IPS-NIHi11 (cell line): ENCODE measurements at places on chromosomes 1 and 21.

- no peak for DNase-seq
Observed at GRCh38 chr1:200850554-200850953, 22.2 kb upstream of the GPR25 start.

- DNase-seq = no peak
Observed at GRCh38 chr1:222239130-222239529, 308.8 kb downstream of the HHIPL2 start.

DNA sequence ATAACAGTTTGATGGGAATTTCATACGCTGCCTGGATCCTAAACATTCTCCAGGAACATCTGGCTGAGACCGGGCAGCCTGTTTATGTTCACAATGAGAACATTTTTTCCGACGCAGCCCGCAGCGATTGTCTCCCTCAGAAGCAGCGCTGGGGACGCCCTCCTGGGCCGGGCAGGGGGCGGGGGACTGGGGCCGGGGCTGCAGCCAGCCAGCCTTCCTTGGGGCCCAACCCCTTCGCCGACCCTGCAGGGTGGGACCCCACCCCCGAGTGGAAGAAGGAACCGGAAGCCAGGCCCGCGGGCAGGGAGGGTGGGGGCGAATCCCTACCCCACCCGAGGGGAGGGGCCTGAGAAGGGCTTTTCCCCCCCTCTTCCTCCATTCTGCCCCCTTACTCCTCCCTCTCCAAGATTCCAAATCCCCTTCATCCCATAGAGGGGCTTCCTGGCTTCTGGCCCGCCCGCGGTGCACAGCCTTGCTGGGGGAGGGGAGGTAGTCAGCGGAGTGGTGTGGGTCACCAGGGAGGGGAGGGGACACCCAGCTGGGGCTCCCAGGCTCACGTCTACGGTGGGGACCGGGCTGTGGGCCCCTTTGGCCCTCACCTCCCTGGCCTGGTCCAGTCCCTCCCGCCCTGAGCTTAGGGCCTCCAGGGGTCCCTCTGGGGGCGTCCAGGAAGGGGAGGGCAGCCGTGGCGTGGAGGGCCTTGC, 60.6 kb downstream of the WNT9A start:
- DNase-seq = peak; percentile 83

DNA sequence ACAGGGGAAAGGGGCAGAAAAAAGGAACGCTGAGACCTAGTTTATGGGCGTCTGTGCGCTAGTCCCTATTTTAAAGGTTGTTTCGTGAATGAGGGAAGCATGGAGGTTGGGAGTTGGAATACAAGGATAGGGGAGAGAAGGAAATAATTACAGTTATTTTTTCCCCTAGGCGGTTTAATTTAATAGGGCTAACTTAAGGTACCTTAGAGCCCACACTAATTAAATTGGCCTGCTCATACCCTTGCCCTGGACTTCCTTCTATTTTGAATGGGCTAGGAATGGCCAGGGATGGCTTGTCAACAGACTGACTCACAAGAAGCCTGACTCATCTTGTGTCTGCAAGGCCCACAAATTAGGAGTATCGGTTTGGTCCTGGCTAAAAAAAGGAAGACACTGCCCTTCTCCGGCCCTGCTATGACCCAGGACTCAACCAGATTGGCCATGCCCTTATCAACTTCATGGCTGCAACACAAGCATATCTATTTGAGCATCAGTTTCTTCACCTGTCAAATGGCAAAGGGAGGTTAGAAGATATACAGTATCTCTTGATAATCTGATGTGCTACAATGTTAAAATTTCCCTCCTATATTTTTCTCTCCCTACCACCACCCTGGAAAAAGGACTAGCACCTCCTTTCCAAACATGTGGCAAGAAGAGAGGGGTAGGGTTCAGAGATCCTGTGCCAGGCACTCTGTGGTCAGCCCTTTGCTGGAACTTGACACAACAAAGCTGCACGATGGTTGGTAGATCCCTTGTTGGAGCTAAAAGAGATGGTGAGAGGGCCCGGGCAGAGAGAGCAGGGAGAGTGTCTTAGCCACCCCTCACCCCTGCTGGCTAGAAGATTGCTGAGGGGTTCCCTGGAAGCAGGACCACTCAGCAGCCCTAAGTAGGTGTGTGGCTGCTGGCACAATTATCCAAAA, 2.2 kb upstream of the SSBP3 start:
- DNase-seq = no peak

DNA sequence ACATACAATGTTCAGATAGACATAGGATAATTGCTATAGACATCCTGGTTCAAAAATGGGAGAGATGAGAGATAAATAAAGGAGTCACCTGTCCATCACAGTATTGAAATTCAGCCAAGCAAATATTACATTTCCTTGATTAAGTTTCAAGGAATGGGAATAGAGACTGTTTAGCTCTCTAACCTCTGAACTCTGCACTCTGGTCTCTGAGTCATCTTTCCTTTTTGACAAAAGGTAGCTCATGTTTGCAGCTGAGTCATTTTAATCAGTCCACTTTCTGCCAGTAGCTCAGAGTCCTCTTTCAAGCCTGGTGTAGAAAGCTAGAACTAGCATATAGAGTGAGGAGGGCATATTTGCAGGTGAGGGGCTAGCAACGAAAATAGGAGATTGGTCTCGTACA, 51.4 kb upstream of the GJA8 start:
- DNase-seq = no peak

- DNase-seq = no peak
Observed at GRCh38 chr1:45870500-45870899, 67.1 kb downstream of the MAST2 start.

DNA sequence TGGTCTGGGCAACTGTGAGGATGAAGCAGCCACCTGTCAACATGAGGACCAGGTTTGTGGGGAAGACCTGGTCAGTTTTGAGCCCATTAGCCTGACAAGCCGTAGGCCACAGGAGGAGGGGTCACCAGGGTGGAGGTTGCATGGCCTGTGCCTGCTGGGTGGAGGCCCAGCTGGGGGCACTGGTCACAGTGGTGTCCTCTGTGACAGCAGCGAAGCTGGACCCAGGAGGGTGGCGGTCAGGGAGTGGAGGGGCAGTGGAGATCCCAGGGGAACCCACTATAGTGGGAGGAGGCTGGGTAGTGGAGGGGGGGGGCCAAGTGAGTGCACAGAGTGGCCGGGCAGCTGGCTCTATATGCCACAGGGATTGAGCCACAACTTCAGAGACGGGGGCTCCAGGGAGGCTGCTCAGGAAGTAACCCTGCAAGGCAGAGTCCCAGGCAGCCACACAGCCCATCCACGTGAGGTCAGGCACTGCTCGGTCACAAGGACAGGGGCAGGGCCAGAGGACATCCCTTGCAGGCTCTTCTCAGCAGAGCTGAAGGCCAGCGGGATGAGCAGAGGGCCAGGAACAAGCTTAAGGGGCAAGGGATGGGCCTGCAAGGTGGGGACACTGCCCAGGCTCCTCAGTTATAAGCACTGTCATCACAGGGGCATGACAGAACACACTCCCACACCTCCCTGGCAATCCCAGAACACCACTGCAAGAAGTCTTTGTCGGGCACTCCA, 2.3 kb upstream of the C1orf35 start:
- DNase-seq = no peak

DNA sequence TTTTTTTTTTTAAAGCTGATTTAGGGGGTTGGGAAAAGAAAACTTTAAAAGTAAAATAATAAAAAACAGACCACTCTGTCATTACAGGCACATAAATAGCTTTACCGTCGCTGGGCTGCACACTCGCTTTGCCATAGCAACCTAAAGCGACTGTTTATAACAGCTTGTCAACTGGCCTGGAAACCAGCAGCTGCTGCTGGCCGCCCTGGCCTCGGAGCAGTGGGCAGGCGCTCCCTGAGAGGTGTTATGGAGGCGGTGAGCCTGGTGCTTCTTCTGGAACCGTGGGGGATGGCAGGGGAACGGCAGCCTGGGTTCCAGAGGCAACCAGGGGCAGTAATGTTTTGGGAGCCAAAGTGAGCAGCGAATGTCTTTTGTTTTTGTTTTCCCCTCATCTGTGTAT, 45.7 kb downstream of the ATP2B4 start:
- no peak for DNase-seq

GRCh38 chr1:39646232-39647081, 7.0 kb upstream of the HEYL start:
- DNase-seq = peak; percentile 46

DNA sequence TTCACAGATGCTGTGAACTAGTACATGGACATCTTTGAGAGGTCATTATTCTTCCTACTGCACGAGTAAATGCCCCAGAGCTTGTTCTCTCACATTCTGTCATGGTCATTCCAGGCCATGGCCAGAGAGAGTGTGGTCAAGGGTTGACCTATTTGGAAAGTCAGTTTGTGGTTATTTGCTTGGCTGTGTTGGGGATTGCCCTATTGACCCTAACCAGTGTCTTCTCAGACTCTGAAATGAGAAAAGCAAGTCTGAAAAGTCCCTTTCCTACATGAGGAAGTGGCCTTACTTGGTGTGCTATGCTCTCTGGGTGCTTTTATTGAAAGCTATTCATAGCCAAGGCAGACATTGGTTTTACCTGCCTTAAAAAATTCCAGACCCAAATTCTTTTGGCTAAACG, 26.6 kb downstream of the CLIC6 start:
- no peak for DNase-seq

GRCh38 chr1:244970744-244971551, 106.6 kb upstream of the HNRNPU start:
- DNase-seq = peak; percentile 51

DNA sequence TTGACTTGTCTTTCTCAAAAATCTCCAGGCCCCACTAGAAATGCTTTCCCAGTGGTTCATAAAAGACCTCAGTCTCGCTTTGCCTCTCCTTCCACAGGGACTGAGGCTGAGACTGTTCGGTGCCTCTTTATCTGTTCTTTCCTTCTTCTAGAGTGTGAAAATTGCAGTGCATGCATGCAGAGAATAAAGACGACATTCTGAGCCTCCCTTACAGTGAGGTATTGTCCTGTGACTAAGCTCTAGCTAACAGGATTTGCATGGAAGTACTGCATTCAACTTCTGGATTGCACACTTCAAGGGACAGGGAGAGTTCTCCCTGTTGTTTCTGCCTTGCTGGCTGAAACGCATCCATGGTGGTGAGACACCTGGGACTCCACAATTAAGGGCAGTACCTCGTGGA, 69.1 kb downstream of the COLGALT2 start:
- DNase-seq = no peak

DNA sequence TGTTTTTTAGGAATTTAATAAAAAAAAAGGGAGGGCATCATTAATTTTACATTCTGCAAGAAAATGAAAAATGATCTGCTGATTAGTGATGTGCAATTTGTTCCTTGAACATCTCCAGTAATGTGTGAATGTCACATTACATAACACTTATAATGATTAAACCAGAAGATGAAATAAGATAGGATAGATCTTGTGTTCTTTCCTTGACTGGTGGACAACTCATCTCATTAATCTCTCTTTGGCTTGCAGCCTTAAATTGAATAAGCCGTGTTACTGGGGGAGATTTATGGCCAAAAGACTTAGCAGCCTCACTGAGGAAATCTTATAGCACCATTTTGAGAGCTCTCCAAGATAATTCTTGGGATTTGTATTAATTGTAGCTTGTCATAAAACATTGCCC, 217.2 kb downstream of the ST6GALNAC3 start:
- DNase-seq = no peak

DNA sequence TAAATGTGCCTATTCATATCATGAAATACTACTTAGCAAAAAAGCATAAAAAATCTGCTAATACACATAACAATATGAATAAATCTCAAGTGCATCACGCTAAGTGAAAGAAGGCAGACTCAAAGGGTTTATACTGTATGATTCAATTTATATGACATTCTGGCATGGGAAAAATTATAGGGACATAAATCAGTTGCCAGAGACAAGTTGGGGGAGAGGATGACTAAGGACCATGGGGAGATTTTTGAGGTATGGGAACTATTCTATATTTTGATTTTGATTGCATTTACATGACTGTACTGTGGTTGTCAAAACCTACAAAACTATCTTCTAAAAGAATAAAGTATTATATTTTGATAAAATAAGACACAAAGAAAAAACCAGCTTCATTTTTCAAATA, 650.3 kb upstream of the NR5A2 start:
- no peak for DNase-seq

GRCh38 chr1:119367432-119368124, 1.0 kb upstream of the HAO2 start:
- peak; percentile 63 for DNase-seq

DNA sequence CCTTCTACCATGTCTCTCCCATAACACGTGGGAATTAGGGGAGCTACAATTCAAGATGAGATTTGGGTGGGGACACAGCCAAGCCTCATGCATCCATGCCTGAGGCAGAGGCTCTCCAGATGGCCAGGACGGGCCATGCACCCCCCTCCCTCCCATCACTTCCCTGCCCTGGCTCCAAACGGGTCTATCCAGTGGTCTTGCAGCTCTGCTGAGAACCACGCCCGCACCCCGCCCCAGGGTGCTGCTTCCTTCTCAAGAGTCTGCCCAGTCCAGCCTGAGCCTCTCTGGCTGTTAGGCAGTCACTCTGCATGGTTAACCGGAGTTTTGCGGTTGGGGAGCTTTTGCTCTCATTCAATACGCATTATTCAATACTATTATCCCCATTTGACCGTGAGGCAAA, 131.5 kb upstream of the TMEM51 start:
- no peak for DNase-seq

GRCh38 chr21:45523411-45524101, 18.7 kb downstream of the SLC19A1 start:
- DNase-seq = no peak

GRCh38 chr1:98410082-98410481, 251.4 kb upstream of the SNX7 start:
- DNase-seq = no peak

DNA sequence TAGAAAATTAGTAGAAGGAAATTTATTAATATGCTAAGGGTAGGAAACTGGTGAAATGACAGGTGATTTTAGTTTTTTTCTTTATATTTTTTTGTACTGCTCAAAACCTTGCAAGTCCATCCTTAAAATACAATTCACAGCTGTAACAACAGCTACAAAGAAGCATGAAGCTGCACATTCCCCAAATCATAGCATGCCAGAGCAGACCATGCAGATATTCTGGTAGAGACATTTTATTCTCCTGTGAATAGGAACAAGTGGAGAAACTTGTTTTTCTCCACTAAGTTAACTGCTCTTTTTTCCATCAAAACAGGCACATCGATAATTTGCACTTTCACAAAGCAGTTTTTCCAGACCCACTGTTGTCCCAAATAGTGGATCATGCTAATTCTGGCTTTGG, 1125.7 kb downstream of the BRINP3 start:
- no peak for DNase-seq

GRCh38 chr1:33072707-33073106, 8.2 kb upstream of the AZIN2 start:
- no peak for DNase-seq

GRCh38 chr1:67977756-67978155, 72.7 kb downstream of the DIRAS3 start:
- no peak for DNase-seq

DNA sequence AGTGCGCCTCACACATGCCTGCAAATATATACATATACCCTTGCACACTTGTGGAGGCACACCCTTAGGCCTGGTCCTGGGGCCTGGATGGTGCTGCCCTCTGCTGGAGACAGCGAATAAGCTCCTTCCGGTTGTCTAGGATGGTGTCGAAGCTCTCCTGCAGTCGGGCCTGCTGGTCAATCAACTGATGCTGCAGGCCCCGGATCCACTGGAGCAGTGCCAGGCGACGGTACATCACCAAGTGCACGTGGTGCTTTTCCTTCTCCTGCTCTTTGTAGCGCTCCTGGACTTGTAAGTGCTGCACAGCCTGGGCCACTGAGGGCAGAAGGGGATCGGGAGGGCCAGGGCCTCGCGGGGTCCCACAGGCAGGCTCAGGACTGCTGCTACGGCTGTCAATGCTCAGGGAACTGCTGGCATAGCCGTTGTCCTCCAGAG, 3.1 kb downstream of the C1orf216 start:
- peak; percentile 89 for DNase-seq

- DNase-seq = no peak
Observed at GRCh38 chr1:218828125-218828650, 345.5 kb upstream of the LYPLAL1 start.
